ENCODE measurements at places on chromosomes 7 and 10.

DNA sequence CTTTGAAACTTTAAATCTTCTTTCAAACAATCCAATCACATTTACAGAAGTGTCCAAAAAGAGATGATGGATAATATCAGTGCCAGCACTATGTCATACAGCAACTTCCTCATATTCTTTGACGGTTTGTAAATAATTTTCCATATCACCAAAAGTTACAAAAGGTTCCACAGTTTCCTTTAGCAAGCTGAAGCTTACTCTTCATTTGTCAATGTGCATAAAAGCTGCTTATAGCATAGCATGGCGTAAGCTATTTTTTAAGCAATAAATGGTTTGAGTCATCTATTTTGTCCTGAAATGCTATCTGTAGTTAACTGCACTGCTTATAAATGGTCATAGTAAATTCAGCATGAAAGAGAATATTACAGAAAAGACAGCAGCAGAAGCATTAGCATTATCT is 95.1 kb downstream of the ETV1 start:
- no peak for DNase-seq

DNA sequence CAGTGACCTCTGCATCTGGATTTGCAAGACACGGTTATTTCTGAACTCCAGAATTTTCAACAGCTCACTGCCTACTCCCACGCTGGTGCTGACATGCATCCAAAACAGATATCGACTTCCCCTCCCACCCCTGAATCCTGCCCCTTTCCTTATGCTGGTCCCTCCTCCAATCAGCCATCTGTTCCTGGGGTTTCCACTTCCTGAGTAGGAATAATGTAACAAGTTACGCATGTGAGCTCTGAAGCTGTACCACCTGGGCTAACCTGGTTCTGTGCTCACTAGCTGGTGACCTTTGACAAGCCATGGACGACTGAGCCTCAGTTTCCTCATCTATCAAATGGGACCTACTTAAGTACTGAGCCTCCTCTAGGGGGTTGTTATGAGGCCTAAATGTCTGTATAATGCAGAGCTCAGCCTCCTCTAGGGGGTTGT is 1.7 kb upstream of the NCAPG2 start:
- no peak for DNase-seq

- DNase-seq, result no peak
Measured at GRCh38 chr10:12181065-12181775, 14.5 kb downstream of the NUDT5 start.

DNA sequence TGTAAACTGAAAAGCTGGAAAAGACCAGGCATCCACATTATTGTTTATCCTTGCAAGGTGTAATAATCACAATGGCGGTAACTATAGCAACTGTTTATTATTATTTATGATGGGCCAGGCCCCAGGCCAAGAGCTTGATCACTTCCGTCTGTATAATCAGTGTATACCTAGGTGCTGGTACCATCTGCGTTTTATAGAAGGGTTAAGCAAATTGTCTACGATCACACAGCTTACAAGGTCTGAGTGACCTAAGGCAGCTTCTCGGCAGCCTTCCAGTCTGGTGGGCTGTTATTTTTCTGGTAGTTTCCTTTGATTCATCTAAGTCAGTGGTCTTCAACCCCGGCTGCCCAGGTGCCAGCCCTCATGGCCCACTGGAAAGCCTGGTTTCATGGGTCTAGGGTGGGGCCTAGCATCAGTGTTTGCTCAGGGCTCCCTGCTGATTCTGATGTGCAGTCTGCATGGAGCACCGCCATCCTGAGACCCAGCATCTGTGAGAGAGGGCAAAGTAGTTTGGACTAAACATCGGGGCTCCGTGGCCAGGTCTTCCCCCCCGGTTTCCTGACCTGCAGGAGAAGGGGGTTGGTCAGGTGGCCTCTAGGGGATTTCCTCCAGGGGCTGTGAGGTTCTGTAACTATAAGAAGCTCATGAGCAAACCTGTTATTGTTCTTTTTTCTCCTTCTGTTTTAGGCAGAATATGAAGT is 146.4 kb downstream of the RGS10 start:
- DNase-seq, result no peak

DNA sequence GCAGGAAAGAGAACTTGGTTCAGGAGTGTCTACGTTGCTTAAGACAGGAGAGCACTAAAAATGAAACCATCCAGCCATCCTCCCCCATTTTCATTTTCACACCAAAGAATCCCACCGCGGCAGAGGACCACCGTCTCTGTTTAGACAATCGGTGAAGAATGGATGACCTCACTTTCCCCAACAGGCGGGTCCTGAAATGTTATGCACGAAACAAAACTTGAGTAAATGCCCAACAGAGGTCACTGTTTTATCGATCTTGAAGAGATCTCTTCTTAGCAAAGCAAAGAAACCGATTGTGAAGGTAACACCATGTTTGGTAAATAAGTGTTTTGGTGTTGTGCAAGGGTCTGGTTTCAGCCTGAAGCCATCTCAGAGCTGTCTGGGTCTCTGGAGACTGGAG is 1.4 kb upstream of the IL6 start:
- DNase-seq, result no peak

DNA sequence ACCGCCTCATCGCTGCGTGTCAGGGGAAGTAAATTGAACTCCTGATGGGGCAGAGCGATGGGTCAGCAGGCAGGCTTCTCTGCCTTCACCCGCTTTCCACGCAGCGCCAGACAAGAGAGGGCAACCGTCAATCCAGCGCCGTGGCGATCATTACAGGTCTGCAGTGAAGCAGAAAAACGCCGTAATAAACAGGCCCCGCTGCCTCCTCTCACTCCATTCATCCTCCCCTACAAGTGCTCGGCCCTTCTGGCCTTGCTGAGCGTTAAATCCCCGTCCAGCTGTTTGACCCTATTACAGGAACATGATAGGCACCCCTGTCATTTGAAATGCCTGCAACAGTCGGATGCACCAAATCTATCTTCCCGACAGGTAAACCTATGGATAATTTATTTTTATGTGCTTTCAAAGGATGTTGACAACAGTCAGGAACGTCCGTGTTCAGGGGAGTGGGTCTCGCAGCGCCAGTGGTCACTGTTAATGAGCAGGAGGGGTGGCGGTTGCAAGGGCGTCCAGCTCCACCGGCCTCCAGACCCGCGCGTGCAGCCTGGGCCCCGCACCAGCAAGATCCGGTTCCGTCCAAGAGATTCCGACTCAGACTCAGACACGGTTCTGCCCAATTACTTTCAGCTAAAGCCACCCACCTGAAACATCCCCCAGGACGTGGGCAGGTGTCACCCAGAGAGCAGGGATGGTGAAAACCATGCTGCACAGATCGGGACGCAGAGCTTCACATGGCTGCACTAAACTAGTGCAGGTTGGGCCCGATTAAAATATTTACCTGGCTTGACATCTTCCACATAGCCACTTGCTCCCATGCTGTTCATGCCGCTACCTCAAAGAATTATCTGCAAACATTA is 508.0 kb upstream of the MGMT start:
- no peak for DNase-seq

GRCh38 chr10:29874606-29875269 is 184.6 kb downstream of the JCAD start:
- no peak for DNase-seq

GRCh38 chr10:86944031-86944419 is 13.4 kb downstream of the MMRN2 start:
- no peak for DNase-seq

DNA sequence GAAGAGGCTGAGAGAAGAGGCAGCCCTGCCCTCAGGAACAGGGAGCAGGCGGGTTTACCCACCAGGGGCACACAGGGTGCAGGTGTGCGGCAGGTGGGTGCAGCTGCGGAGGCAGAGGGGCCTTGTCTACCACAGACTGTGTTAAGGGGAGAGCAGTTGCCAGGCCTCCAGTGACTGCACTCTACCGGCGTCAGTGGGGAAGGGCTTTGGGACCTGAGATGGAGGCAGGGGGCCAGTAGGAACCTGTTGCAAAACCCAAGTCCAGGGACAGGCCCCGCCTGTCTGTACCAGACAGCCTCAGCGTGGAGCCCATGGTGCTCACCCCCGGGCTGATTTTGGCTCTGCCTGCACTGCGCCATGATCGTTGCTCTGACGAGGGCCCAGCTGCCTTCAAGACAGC is 507.6 kb upstream of the FOXK1 start:
- no peak for DNase-seq

DNA sequence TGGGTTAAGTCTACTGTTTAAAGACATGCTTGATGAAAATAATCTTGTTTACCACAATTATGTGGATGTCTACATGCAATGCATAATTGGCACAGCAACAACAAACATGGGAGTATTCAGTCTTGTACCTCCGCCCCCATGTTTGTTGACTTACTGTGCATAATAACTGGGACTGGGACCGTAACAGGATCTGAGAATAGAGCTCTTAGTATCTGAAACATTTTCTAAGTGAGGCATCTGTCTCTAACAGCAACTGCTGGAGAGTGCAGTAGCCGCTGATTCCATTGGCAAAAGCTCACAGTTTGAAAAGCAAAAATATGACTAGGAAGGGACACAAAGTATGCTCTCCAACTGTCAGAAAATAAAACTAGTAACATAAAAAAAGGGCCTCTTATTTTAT is 61.6 kb downstream of the ENO4 start:
- no peak for DNase-seq

DNA sequence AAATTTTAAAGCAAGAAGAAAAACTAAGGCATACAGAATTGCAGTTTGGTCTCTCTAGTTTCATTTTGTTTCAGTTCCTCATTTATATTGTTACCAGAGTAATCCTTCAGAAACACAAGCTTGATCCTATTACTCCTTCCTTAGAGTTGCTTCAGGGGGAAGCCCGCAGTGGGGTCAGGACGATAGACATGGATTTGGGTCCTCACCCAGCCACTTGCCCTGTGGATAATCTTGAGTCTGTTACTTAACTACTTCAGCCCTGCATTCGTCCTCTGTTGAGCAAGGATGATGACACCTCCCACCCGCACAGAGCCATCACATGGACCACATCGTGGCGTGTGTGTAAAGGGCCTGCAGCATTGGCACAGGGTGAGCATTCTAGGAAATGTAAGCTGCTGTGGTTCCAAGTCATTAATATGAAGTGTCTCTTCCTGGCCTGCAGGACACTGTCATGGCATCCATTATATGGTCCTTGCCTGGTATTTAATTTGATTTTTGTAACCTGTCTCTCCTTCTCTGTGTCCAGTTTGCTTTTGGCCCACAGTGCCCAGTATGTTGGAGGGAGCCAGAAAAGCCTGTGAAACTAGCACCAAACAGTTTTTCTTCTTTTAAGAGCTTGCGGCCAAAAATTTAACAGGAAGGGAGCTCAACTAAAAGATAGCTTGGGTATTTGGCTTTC is 111.2 kb downstream of the EEPD1 start:
- no peak for DNase-seq

DNA sequence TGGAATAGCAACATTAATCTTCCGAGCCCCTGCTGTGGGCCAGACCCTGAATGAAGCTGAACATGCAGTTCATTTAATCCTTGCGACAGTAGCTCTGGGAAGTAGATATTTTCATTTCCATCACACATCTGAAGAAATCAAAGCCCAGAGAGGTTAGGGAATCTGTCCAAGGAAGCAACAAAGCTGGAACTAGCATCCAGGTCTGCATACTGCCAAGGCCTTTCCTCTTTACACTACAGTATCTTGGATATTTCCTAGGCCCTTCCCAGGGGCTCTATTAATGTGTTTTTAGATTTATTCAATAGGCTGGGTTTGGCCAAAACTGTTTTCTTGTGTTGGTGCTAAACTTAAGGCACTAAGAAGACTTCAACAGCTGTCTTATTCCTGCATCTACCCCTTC is 48.1 kb downstream of the FAM13C start:
- no peak for DNase-seq

DNA sequence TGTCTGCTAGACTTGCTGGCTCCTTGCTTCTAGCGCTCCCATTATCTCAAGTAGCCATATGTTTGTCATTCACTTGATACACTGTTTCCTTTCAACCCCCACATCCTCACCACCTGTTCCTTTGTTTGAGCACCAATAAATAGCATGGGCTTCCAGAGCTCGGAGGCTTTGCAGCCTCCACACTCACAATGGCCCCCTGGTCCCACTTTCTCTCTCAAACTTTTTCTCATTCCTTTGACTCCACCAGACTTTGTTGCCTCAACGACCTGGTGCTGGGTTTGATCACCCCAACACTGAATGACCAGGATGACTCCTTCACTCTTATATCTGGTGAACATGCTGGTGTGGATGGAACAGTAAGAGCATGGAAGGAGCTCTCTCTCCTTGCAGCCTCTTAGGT is 114.5 kb upstream of the TRIM24 start:
- no peak for DNase-seq

DNA sequence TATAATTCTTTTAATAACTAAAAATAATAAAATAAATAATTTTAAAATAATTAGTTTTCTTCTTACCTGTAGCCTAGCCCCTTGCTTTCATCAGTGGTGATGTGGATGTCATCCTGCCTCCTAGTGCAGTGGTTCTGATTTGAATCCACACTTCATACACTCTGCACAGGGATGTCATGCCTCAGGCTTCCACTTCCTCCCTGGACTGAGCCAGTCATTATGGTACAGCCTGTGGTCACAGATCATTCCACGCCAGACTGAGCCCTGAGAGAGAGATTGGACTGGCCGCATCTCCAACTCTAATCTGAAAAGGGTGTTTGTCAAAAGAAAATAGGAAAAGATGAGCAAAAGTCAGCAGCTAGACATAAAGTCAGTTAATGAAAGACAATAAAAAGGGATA is 436.2 kb upstream of the IGFBP3 start:
- no peak for DNase-seq

Data from neuronal stem cell (in vitro differentiated cells).